ENCODE measurements at places on chromosomes 3 and 15.

DNA sequence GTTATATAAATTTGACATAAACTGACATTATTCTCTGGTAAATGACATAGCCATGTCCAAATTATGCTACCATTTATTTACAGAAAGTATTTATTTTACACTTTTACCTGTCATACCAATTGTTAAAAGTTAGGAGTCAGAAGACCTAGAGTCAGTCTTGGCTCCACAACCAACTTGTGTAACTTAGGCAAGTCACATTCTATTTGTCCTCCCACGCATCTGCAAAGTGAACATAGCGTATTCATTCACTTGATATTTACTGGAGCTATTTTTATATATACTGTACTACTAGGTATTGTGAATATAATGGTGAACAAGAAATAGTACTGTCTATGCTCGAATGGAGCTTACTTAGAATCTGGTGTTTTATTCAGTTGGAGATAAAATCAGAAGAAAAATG is 78.7 kb downstream of the ZNF280D start:
- peak; percentile 12 for DNase-seq

DNA sequence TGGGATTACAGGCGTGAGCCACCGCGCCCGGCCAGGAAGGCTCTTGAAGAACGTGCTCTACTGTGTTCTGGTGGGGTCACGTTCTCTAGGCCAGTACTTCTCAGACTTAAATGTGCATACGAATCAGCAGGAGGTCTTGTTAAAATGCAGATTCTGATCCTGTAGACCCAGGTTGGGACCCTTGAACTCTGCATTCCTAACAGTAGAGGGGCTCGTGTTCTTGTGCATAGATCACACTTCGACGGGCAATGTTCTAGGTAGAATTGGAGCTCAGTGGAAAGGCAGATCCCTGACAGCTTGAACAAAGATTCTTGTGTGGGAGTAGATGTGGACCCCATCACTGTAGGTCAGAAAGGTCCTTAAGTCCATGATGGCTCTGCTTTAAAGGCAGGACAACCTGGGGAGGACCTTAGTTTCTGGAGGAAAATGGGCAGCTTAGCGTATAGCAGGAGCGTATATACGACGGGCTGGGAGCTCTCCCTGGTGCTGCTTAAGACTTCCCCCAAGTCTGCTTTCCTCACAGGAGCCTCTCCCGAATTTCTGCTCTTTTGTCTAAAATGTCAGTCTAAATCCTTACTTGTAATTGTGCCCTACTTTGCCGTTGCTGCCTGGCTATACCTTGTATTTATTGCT is 16.9 kb upstream of the FAM81A start:
- peak; percentile 48 for DNase-seq

- DNase-seq, result peak; percentile 47
Observed at GRCh38 chr3:46844881-46845312, 18.3 kb downstream of the MYL3 start.

DNA sequence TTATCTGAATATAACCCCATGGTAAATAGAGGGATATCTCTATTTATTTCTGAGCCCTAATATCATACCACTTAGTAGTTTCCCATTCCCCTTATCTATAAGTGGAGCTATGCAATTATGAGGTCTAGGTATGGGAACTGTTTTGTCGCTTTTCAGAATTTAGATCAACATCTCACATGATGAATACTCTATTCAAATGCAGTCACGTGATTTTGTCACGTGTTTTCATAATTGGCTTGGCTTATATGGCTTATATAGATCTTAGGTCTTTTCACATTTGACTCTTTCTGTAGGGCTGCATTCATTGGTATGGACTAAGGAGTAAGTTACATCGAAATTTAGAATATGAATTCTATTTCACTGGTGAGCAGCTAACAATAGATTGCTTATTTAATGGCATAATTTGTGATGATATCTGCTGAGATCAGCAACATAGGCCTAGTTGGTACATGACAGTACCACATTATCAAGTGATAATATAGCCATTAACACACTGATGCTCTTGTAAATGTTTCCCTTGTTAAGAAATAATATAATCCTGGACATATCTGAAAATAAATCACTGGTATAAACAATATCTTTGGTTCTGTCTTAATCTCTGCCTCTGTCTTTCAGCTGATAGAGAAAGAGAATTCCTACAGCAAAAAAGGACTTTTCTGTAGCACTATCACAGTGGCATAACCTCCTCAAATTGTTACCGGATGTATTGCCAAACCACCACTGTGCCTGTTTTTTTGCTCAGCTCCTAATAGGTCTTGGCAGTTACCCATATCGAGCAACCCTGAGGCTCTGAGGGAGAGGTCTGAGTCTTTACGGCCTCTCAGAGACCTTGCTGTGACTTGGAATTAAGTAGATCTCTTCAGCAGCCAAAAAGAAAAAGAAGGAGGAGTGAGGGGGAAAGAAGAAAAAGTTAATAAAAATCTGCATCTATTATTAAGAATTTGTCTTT is 357.1 kb downstream of the ZPLD1 start:
- DNase-seq, result no peak

GRCh38 chr3:852033-852432 is 240.8 kb upstream of the CNTN6 start:
- no peak for DNase-seq

- no peak for DNase-seq
Observed at GRCh38 chr3:44923632-44924456, 49.4 kb downstream of the TGM4 start.

GRCh38 chr15:60460931-60461330 is 18.0 kb downstream of the ICE2 start:
- no peak for DNase-seq

DNA sequence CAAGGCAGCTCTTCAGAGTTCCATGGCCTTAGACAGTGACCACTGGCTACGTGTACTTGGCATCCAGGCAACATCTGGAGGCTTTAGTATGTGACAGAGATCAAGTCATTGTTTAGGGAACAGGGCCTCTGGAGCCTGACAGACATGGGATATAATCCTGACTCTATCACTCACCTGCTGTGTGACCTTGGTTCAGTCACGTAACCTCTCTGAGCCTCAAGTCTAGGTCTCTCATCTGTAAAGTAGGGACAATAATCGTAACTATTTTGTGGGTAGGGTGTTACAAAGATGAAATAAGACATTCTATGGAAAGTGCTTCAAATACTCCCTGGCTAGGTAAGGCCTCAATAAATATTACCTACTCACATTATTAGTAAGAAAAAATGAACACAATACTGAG is 114.2 kb downstream of the SMAD6 start:
- DNase-seq, result no peak

- peak; percentile 98 for DNase-seq
Observed at GRCh38 chr3:114624571-114625181, 330.8 kb downstream of the TIGIT start.
